ENCODE measurements at places on chromosomes 16 and 17.

GRCh38 chr17:41750862-41751261 lies 16.4 kb upstream of the HAP1 start:
- no peak for DNase-seq

GRCh38 chr17:82301916-82302567 lies 15.4 kb downstream of the CD7 start:
- no peak for DNase-seq

DNA sequence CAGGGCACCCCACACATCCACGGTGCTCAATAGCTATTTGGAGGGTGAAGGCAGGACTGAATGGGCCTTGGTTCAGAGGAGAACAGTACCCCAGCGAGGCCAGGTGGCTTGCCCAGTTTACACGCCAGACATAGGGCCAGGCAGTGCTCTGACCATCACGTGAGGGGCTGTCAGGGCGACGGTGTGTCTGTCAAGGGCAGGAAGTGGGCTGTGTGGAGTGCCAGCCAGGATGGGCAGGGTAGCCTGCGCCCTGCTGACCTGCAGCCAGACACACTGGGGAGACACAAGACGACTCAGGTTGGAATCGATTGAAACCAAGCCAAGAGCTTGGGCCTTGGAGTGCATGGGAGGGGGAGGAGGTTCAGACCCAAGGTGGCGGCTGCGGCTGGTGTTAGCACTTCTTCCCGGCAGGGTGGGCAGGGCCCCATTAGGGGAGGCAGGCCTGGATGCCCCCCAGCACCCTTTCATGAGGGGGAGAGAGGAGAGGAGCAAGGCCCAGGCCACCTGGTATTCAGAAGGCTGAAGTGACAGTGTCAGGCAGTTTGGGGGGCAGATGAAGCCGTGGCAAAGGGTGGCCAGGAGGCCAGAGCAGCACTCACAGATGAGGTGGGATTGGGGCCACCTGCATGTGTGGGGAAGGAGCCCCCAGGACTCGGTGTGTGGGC lies 68.2 kb downstream of the SREBF1 start:
- no peak for DNase-seq

- no peak for DNase-seq
Measured at GRCh38 chr17:79496422-79497005, 114.3 kb downstream of the RBFOX3 start.

DNA sequence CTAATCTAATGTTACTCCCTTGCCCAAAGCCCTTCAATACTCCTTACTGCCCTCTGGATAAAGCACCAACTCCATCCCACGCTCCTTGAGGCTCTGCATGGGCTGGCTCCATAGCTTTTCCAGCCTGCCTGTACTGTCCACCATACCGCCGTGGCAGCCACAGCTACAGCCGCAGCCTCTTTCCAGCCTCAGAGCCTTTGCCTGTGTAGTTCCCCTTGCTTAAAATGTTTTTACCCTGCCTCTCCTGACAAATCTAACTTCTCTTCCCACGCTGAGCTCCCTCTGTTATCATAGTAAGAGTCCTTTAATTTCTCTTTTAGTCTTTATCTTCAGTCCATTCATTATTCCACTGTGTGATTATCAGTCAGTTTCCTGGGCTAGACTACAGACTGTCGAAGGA lies 22.0 kb downstream of the TEX14 start:
- no peak for DNase-seq

GRCh38 chr17:42131981-42132432 lies 9.4 kb downstream of the HSPB9 start:
- DNase-seq, result no peak

DNA sequence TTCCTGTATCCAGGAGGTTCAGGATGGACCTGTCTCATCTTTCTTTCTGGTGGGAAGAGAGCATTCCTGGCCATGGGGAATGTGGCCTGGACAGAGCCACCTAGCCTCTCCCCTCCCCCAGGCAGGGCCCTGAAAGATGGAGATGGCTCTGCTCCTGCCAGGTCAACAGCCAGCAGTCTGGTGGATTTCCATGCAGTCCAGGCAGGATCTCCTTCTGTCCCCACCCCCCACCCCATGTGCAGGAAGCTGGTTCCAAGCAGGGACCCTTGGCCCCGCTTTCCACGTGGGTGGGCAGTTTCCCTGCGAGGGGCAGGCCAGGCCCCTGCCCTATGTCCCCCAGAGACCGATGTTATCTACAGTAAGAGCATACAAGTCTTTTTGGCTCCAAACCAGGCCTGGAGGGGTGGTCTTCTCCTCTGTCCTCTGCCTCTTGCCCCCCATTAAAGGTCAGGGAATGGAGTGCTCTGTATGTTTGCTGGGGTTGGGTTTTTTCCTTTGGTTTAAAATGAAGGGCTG lies 240.5 kb downstream of the SEC14L1 start:
- DNase-seq, result no peak

DNA sequence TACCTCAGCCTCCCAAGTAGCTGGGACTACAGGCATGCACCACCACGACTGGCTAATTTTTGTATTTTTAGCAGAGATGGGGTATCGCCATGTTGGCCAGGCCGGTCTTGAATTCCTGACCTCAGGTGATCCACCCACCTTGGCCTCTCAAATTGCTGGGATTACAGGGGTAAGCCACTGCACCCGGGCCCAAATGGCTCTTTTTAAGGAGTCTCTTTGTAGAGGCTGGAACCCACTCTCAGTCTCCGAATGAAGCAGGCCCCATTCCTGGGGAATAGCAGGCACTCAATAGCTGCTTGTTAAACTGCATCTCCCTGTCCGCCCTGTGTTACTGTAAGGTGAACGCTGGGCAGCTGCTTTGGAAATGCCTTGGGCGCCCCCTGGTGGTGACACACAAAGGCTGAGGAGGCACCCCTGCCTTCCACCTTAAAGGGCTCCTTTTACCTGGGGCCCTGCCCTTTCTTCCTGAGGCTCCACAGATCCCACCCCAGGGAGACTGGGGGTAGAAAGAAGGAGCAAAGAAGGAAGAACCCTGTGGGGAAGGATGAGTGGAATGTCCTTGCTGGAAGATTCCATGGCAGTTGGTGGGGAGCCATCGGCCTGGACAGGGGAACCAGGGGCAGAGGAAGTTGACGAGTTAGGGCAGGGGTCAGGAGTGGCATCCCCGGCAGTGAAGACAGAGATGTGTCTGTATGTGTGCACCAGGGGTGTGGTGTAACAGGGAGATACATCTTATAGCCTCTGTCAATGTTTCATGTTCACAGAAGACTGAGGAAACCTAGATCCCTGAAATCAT lies 6.1 kb upstream of the SP2 start:
- peak; percentile 90 for DNase-seq

- DNase-seq, result no peak
Measured at GRCh38 chr16:83542491-83542890, 265.3 kb upstream of the HSBP1 start.

- DNase-seq, result no peak
Measured at GRCh38 chr16:89983536-89983935, 35.0 kb downstream of the DEF8 start.

- DNase-seq, result no peak
Measured at GRCh38 chr16:69680358-69680757, 46.0 kb downstream of the NQO1 start.

Data from T-cell (primary cell).